Activated CD4-positive, alpha-beta T cell treated with anti-CD3 and anti-CD28 coated beads for 24 hours (primary cell): ENCODE measurements at places on chromosomes 3 and 15.

DNA sequence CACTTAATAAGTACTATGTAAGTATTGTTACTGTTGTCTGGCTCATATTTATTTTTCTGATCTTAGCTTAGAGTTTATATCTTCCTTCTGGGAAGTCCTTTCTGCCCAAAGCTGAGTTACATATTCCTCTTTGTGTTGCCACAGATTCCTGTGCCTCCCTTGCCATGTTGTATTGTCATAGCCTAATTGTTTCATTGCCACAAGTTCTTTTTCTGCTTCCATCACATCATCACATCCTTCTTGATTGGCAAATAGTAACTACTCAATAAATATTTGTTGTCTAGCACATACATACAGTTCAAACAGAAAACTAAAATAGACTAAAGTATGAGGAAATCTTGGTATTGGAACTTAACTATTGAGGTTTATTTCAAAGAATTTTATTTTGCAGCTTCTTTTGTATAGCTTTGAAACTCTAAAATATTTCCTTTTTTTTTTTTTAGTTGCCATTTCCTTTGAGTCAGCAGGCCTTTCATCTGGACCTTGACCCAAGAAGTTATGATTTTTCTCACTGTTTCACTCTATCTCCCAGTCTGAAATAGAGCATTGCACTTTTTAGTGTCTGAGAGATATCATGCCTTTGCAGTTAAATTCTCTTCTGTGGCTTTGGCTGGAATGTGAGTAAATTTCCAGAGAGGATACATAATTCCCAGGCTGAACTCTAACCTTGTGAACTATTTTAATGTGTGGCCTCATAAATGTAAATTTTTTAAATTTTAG is 98.2 kb downstream of the ZNF609 start:
- no peak for DNase-seq

DNA sequence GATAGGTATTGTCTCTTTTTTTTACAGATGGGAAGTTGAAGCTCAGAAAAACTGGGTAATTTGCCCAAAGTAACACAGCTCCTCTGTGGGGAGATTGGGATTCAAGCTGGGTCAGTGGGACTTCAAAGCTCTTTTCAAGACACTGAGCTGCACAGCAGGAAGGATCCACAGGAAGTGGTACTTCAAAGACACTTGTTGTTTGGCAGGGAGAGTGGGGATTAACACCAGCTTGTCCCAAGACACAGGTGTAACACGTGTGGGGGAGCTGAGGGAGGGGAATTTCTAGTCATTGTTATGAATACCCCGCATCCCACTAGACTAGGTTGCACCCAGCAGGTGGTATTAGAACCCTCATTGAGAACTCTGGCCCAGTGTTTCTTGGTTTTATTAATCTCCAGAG is 116.0 kb downstream of the FOXB1 start:
- DNase-seq: no peak

DNA sequence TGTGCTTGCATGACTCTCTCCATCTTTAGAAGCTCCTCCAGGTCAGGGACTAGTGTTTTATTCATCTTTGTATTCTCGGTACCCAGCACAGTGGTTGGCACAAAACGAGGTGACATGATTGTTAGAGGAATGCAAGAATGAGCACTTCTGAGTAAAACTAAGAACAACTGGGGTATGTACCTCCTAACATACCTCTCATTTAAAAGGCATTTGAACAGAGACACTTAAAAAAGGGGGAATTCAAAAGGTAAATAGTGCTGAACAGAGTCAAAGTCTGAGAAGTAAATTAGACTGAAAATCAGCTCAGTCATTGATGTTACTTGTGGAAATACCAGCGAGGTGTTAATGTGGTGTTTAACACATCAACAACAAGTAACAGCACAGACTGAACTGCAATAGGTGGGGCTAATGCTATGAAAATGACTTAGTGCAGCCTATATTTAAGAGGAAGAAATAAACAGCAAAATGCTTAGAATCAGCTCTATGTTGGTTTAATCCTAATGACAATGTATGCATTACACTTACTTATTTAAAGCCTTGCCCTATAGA is 102.4 kb downstream of the TMCO5A start:
- no peak for DNase-seq

- DNase-seq: no peak
Measured at GRCh38 chr3:128464188-128464587, 2.5 kb downstream of the DNAJB8 start.

DNA sequence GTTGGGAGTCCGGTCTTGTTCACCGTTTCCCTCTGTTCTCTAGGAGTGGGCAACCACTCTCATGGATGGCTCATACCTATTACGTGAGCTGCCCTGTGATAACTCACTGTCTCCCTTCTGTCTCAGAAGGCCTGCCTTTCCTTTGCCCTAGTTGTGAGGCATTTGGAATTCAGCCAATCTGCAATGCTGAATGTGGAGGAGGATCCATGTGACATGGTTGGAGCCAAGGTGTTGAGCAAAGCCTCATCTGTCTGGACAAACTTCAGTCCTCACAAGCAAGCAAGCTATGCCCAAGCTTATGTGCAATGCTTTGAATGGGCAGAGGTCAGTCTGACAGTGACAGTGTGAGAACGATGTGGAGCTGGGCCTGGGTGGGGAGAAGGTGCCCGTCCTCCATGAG is 37.8 kb upstream of the ATP10A start:
- DNase-seq: no peak

DNA sequence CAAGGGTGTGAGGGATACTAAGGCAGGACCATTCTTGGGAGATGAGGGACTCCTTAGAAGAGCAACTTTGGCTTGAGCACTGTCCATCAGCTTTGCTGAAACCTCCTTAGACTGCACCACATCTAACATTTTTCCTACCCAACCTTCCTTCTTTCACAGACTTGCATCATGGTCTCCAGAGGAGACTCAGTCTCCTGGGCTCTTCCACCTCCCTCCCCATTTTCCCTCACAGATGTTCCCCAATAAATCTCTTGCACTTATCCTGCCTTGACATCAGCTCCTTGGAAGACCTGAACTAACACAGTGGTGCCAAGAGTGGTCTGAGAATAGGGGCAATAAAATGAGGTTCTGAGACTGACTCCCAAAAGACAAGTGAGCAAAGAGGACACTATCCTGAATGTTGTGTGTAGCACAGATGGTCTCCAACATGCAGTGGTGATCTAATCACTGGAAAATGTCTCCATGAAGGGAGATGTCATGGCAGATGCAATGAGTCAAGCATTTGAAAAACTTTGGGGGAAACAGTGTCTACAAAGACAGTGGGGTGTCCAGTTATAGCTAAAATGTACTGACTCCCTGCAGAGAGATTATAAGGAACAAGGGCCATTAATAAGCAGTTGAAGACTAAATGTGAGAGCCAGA is 26.0 kb upstream of the BOC start:
- DNase-seq: no peak

DNA sequence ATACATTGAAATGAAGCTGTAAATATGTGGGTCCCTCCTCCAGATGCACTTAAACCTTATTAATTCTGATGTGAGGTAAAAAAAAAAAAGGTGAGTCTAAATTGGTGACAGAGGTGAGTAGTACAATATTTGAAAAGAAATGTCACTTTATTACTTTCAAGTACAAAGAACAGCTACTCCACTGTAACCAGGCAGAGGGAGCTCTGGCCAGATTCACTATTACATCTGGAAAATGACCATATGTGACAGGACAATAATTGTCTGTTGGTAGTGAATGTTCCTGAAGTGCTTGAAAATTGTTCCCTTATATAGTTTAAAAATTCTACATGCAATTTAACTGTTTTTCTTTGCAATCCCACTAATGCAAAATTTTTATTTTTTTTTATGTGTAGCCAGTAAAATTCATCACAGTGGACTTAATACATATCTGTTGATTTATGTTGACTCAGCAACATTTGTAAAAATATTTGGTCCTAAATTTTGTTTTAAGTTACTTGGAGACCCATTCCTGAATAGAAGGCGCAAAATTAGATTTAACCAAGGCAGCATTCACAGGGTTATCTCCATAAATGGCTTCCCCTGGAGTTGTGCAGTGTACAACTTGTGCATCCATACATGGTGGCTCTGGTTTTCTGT is 231.9 kb upstream of the TBC1D5 start:
- DNase-seq: no peak

GRCh38 chr15:31077181-31077580 is 24.3 kb downstream of the TRPM1 start:
- DNase-seq: no peak

GRCh38 chr3:148914936-148915690 is 50.0 kb downstream of the CPA3 start:
- no peak for DNase-seq

GRCh38 chr3:147411815-147412241 is 2.7 kb downstream of the ZIC1 start:
- no peak for DNase-seq

DNA sequence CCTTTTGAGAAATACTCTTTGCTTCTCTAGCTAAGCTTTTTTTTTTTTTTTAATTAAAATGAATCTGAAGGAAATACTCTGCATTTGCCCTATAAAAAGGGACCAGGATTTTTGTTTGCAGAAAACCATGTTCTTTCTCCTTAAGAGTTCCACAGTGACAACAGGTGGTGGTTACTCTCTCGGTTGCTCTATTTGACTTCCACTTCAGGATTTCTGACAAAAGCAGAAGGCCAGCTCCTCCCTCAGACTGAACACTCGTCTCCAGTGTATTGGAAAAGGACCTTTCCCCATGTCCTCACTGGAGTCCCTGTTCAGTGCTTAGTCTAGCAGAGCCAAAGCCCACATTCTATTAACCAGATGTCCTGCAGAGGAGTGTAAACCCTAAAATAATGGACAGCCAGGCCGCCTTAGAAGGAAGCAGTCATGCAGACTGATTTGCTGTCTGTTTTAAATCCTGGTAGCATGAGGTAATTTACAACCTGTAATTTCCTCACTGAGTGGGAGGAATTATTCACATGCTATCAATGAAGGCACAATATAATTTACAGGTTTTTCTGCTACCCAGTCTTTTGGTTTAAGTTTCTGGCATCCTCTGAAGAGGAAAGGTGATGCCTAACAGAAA is 599.3 kb downstream of the PYDC2 start:
- DNase-seq: no peak
